A673 (cell line): ENCODE measurements at places on chromosomes 6 and 20. TPM values are rescaled to one million over a fixed set of nuclear protein-coding genes. Genes with fewer than 3 reads are reported as not detected.

GCNT2 gene
- 0.28 and 0.70 TPM in 2 replicates for total RNA-seq

RBBP8NL gene
- total RNA-seq, result not detected in 2 replicates

PAK5 gene
- total RNA-seq, result not detected in 2 replicates

ELOVL4 gene
- total RNA-seq, result 7.0 and 7.9 TPM in 2 replicates

KIFC1 gene
- total RNA-seq, result 123 and 133 TPM in 2 replicates

BPIFA1 gene
- not detected in 2 replicates for total RNA-seq

POPDC3 gene
- total RNA-seq, result 0.62 and 1.4 TPM in 2 replicates

WFDC12 gene
- not detected in 2 replicates for total RNA-seq

GNMT gene
- 1.2 and 1.8 TPM in 2 replicates for total RNA-seq

PTGIS gene
- total RNA-seq, result not detected in 2 replicates

ZNF334 gene
- total RNA-seq, result 4.4 and 4.5 TPM in 2 replicates

TBXT gene
- total RNA-seq, result not detected in 2 replicates

DLL1 gene
- total RNA-seq, result 1.1 and 1.2 TPM in 2 replicates

DOK5 gene
- total RNA-seq, result 4.9 and 5.4 TPM in 2 replicates

TMEM151B gene
- total RNA-seq, result 8.7 and 9.9 TPM in 2 replicates

CTAGE9 gene
- total RNA-seq, result not detected in 2 replicates

SYNDIG1 gene
- total RNA-seq, result 16.6 and 17.9 TPM in 2 replicates

HLA-DRB5 gene
- total RNA-seq, result not detected in 2 replicates

PERP gene
- 0.48 and 0.71 TPM in 2 replicates for total RNA-seq

HLA-F gene
- 0.68 TPM in 1 of 2 replicates, not detected in the other for total RNA-seq

SCRT2 gene
- 0.50 and 0.69 TPM in 2 replicates for total RNA-seq

DYNLT2 gene
- 2.4 TPM in 2 replicates for total RNA-seq

DNMT3B gene
- total RNA-seq, result 3.8 and 5.7 TPM in 2 replicates

NKAIN4 gene
- not detected in 2 replicates for total RNA-seq
